ENCODE measurements at places on chromosomes 5 and 9.
A peak's percentile ranks its signal among the peaks of the same experiment; 100 is the strongest.

- DNase-seq = peak; percentile 15
Observed at GRCh38 chr5:12023614-12024241, 119.5 kb upstream of the CTNND2 start.

DNA sequence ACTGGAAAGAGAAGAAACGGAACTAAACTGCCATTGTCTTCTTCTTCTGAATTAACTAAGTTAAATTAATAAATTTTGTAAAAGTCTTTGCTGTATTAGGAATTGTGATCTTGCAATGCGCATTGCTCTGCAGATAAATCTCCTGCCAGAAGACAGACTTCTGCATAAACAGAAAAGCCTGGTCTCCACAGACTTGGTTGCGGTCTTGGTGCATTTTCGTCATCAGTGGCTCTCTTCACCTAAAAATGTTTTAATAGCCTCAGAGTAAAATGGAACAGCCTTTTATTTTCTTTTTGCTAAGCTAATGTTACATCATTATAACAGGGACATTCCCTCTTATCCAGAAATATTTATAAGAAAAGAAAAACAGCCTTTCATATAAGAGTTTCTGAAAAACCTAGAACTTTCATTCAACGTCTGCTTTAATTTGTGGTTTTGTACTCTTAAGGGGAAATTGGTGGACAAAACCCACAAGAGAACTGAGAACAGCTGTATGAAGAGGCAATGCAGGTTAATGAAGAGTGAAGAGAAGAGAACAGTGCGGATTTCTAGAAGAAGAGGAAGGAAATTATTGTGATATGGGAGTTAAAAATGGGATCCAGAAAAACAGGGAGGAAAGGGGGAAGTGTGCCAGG, 10.1 kb downstream of the IFNA5 start:
- no peak for DNase-seq

- no peak for DNase-seq
Observed at GRCh38 chr5:103208460-103208859, 50.1 kb upstream of the MACIR start.

GRCh38 chr9:34456151-34456550, 2.2 kb downstream of the FAM219A start:
- no peak for DNase-seq

DNA sequence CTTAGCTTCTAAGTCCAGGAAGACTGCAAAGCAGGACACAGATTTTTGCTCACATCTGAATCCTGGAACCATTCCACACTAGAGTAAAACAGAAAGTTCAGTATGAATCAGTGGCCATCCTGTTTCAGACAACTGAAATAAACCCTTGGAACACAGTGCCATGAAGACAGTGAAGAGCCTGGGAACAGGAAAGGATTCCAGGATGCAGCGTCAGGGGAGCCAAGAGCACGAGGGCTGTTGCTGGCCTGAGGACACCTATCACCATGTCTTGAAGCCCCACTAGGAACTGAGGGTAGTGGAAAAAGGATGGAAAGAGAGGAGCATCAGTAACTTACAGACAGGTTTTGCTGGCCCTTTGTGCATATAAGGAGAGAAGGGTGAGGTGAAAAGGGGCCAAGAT, 115.3 kb upstream of the FSTL4 start:
- DNase-seq = no peak

DNA sequence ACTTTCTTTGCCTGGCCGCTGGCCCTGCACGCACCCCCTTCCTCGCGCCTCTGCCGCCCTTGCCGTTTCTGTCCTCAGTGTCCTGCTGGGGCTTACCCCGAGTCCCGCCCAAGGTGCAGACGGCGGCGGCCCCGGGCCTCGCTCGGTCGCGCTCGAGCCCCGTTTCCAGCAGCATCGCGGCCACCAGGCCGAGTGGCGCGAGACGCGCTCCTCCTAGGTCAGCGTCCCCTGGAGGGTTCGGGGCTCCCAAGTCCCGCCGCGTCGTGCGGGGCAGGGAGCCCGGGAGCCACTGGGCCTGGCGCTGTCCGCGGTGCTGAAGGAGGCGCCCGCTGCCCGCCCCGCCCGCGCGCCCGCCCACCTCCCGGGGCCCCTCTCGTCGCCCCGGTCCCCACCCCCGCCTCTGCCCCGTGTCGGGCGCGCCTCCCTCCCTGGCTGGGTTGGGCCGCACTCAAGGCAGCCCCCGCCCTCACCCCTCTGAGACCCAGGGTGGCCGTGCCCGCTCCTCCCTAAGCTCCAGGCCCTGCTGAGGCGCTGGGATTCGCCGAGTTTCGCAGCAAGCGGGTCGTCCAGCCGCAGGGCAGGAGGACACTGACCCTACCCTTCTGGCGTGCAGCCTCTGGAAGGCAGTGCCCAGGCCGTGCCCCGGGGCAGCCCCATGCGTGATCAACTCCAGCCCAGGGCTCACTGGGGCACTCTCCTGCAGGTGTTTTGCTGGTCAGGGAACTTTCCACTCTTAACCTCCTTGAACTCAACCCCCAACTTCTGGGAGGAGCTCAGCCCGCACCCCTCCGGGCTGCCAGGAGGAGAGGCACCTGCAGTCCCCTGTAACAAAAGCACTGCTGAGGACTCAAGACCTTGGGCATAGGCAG, at the start of gene LHX3:
LHX3 (minus strand) TSS at position 291 of the 869 bp plus-strand sequence; CDS start at position 175, 116 bp downstream.
- no peak for DNase-seq

GRCh38 chr9:131043087-131043486, 34.1 kb downstream of the LAMC3 start:
- no peak for DNase-seq

- DNase-seq = peak; percentile 54
Observed at GRCh38 chr5:102764381-102765004, 9.4 kb downstream of the PAM start.

- DNase-seq = no peak
Observed at GRCh38 chr9:79489261-79490000, 82.3 kb upstream of the TLE4 start.

DNA sequence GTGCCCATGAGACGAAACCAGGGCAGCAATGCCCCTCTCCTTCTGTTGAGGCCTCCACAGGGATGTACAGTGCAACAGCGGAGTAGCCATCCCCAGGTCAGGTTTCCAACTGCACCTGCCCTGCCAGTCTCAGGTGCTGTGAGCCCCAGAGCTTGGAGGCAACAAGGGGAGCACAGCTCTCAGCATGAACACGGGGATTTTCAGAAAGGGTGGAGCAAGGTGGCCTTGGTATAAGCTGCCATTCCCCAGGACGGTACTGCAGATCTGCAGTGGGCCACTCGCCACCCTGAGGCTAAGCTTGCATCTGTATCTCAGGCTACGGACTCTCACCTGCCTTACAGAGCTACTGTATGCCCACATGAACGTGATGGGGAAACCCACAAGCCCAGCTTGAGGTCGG, 103.6 kb downstream of the GABBR2 start:
- no peak for DNase-seq
